Activated CD4-positive, alpha-beta T cell treated with anti-CD3 and anti-CD28 coated beads, Interleukin-2, amount 10 ng/mL, durations not matched to agents 7 days and 5 days (primary cell): ENCODE measurements at places on chromosomes 5 and 9. TPM values are rescaled to one million over a fixed set of nuclear protein-coding genes. Genes with fewer than 3 reads are reported as not detected.
A peak's percentile ranks its signal among the peaks of the same experiment; 100 is the strongest.

The PRUNE2 gene
- total RNA-seq, result 0.42 TPM

DNA sequence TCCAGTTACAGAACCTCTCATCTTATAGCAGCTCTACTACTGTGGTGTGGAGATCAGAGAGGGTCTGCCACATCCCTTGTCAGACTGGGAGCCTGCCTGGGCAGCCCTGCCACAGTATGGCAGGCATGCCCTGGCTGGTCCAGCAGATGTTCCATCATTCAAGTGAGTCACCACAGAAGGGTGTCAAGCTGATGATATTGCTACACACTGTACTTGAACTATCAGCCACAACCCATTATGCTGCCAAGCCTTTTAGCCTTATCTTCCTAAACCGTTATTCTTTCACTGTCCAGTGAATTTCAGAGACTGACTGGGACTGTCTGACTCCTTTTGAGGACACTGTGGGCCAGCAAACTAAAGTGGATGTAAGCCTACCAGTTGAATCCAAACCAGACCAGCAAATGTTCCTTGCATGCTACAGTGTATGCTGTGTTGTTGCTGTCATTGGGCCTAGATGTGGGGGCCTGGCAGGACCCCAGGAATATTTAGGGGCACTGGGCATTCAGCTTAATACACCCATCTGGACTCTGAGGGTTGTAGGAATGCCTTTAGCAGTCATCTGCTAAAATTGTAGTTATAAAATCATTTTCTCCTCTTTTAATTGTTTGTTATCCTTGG is 202.6 kb downstream of the NR3C1 start:
- DNase-seq, result no peak

The OR13C2 gene
- not detected for total RNA-seq

GRCh38 chr9:36008774-36009300 is 27.9 kb upstream of the RECK start:
- peak; percentile 72 for DNase-seq

The LCN1 gene
- total RNA-seq, result not detected

DNA sequence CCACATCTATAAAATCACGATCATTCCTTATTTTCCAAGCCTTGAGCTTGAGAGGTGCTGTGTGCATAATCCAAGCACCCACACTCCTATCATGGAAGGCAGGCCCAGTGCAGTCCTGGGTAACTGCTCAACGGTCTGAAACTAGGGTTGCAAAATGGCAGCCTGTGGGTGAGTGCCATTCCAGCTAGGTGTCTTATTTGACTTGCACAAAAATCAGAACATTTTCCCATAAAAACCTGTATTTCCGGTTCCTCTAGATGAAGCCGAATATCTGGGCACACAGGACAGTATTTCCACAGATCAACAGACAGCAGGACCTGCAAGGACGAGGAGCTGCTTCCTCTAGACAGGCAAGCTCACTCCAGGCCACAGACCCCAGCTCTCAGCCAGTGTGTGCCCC is 588.8 kb downstream of the BNC2 start:
- no peak for DNase-seq

GRCh38 chr9:137156567-137157375 is 13.1 kb downstream of the LRRC26 start:
- DNase-seq, result peak; percentile 52

GRCh38 chr5:126016256-126016655 is 407.0 kb upstream of the GRAMD2B start:
- DNase-seq, result no peak

DNA sequence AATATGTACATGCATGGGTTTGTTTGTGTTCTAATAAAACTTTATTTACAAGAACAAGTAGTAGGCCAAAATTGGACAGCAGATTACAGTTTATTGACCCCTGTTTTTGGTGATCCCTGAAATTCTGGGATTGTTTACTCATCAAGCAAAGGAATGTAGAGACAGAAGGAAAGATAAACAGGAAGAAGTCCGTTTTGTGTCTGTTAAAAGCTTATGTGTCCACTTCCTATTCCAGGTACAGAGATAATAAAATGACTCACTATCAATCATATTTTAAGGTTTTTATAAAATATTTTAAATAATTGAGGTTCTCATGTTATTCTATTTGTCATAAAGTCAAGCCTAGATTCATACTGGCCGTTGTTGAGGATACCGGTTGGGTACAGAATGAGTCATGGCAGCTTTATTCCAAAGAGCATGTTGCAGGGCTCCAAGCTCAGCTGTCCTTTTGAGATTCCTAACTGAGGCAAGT is 214.9 kb upstream of the DAB2 start:
- DNase-seq, result no peak

DNA sequence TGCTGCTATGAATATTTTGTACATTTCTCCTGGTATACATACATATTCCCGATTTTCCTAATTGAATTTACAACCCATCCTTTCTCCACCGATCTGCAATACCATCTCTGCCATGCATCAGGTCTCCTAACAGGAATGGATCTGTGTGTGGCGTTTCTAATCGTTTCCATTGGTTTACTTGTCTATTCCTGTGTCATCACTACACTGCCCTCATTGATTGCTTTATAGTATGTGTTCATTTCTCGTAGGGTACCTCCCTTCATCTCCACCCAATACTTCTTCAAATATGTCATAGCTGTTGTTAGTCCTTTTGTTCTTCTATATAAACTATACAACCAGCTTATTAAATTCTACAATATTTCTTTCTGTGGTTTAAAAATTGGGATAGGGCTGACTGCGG is 7.1 kb upstream of the OR2S2 start:
- no peak for DNase-seq

DNA sequence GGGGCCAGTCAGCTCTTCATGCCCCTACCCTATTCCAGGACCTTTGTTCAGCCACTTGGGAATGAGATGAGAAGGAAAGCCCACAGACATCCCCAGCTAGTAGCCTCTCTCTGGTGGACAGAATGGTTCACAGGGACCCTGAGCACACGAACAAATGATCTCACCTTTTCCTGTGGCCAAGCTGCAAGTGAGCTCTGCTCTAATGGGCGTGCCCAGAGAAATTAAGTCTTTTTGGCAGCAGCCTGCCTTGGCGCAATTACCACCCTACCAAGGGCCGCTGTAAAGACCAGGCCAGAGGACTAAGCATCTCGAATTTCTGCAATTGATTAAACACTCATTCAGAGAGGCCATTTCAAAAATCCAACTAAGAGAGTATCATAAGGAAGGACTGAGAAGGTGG is 56.0 kb downstream of the WHRN start:
- DNase-seq, result no peak

The ARSI gene
- not detected for total RNA-seq

- no peak for DNase-seq
Observed at GRCh38 chr9:38017149-38017884, 51.7 kb downstream of the SHB start.

- no peak for DNase-seq
Observed at GRCh38 chr5:68398146-68398812, 182.7 kb downstream of the PIK3R1 start.

The PCDHGB3 gene
- not detected for total RNA-seq

GRCh38 chr5:153572411-153573145 is 82.1 kb downstream of the GRIA1 start:
- no peak for DNase-seq

The CDHR2 gene
- 1.3 TPM for total RNA-seq

DNA sequence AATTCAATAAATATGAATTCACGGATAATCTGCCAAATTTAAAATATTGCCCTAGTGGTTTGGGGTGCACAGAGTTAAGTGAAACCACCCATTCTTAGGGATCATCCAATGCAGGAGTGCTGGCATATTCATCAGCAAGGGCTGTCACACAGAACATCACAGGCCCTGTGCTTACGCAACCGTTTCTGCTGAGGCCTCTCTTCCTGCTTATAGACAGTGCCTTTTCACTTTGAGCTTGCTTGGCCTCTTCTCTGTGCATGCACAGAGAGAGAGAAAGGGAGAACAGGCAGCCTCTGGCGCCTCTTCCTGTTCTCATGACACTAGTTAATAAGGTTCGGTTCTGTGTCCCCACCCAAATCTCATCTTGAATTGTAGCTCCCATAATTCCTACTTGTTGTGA is 366.3 kb downstream of the ICE1 start:
- DNase-seq, result no peak

DNA sequence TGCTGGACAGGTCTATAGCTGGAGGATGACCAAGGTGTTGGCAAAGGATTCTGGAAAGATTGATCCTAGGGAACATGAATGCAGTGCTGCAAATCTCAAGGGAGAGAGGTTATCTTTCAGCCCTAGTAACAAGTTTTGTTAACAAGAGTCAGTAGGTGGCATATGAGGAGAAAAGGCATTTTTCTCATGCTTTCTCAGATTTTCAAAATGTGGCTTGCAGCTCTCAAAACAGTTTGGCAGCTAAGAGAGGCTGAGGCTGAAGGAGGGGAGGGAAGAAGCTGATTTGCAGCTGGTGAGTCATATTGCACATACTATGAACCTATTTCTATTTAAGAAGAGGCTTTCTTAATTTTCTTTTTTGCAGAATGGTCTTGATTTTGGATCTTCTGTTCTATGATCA is 64.3 kb upstream of the PCA3 start:
- no peak for DNase-seq

DNA sequence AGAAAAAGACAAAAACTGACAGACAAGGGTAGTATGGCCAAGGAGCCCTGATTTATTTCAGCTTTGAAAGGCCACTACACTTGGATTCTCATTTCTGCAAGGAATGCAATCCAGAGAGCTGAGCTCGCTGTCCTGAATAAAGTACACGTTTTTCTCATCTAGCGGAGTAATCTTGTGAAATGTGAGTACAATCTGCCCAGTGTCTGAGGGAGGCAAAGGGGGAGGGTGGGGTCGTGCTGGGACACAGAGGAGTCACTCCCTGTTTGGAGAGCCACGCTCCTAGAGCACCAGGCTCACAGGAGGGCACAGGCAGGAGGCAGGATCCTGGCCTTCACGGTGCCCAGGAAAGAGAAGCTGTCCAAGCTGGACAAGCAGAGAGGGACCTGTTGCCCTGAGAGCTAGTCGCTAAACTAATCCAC is 51.0 kb upstream of the IFNK start:
- no peak for DNase-seq

The RBM27 gene
- total RNA-seq, result 19.5 TPM

DNA sequence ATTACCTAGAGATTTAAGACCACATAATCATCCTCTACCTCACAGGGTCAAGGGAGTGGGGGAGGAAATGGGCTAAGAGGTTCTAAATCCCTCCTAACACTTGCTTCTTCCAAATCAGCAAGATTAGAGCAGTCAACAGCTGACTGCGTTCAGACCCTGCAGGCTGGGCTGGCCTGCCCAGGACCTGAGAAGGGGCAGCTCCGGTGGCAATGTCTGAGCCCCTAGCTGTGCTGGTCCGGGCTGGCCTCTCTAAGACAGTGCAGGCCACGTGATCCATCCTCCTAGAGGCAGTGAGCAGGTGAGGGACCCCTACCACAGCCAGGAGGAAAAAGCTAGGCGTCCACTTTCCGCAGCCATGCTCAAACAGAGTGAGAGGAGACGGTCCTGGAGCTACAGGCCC is at the start of gene KCNV2:
KCNV2 (plus strand) TSS at position 126 of the 400 bp plus-strand sequence; CDS start at position 356, 230 bp downstream.
- DNase-seq, result no peak

The IFNK gene
- total RNA-seq, result not detected
